Activated CD4-positive, alpha-beta memory T cell treated with anti-CD3 and anti-CD28 coated beads for 36 hours (primary cell): ENCODE measurements at places on chromosomes 5 and 9. TPM values are rescaled to one million over a fixed set of nuclear protein-coding genes. Genes with fewer than 3 reads are reported as not detected.

Gene DOK3
- total RNA-seq: 1.3 TPM

Gene PCDHB4
- not detected for total RNA-seq

Gene FBP2
- not detected for total RNA-seq

Gene NIM1K
- total RNA-seq: 1.00 TPM

Gene SET
- 592 TPM for total RNA-seq

Gene SLC45A2
- total RNA-seq: not detected

Gene PAEP
- not detected for total RNA-seq

Gene BTNL8
- not detected for total RNA-seq

Gene FAM78A
- total RNA-seq: 34.0 TPM

Gene PARP8
- 36.9 TPM for total RNA-seq

GRCh38 chr5:163190283-163190682 lies 247.1 kb upstream of the CCNG1 start:
- H3K4me1 ChIP-seq: no peaks in the 10 kb centered on the region
- no peaks in the 10 kb centered on the region for H3K27me3 ChIP-seq
- no peak overlapping the region for H3K27ac ChIP-seq
- H3K36me3 ChIP-seq: no peaks in the 10 kb centered on the region
- DNase-seq: no peak

- H3K27me3 ChIP-seq: no peaks in the 10 kb centered on the region
- no peak overlapping the region for H3K27ac ChIP-seq
- no peak for DNase-seq
- no peak overlapping the region for H3K4me3 ChIP-seq
- no peaks in the 10 kb centered on the region for H3K36me3 ChIP-seq
Observed at GRCh38 chr5:31161781-31162181, 31.7 kb upstream of the CDH6 start.

DNA sequence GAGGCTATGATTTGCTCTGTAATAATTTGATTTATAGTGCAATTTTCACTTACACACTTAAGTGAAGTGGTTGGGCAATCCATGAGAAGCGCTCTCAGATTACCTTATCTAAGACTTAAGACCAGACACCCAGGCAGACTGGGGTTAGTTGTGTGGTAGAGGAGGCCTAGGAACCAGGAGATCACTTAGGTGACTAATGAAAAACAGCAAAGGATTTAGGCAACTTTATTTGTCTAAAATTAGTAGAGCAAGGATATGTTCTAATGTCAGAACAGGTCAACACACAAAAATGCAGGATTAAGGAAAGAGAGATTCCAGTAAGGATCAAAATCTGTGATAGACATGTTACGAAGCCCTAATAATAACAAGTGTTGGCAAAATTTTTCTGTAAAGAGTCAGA lies 913.8 kb downstream of the TLE1 start:
- H3K36me3 ChIP-seq: no peaks in the 10 kb centered on the region
- no peaks in the 10 kb centered on the region for H3K27me3 ChIP-seq
- no peak overlapping the region for H3K4me3 ChIP-seq
- no peaks in the 10 kb centered on the region for H3K4me1 ChIP-seq
- H3K27ac ChIP-seq: no peak overlapping the region

DNA sequence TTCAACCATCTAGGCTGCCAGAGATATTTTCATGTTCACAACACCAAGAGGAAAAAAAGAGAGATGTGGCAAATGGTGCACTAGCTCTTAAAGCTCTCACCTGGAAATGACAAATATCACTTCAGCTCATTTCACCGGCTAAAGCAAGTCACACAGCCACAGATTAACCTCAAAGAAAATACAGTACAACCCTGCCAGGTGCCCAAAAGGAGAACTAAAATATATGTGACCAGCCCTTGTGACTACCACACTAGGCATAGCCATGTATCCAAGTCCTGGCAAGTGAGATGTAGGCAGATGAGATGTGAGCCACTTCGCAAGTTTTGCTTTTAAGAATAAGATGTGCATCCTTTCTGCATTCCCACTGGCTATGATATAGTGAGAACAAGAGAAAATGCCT lies 41.4 kb downstream of the AGTPBP1 start:
- H3K4me3 ChIP-seq: no peak overlapping the region
- no peaks in the 10 kb centered on the region for H3K27me3 ChIP-seq
- no peaks in the 10 kb centered on the region for H3K36me3 ChIP-seq
- no peak overlapping the region for H3K27ac ChIP-seq

- no peak overlapping the region for H3K4me3 ChIP-seq
- peaks cover 12% of the 10 kb centered on the region for H3K27me3 ChIP-seq
- no peak overlapping the region for H3K27ac ChIP-seq
- no peaks in the 10 kb centered on the region for H3K36me3 ChIP-seq
- no peak for DNase-seq
Observed at GRCh38 chr5:145872486-145872885, 328 bp downstream of the GRXCR2 start.

- no peak overlapping the region for H3K27ac ChIP-seq
- H3K4me1 ChIP-seq: peaks cover 8% of the 10 kb centered on the region
- H3K4me3 ChIP-seq: no peak overlapping the region
- DNase-seq: no peak
- no peaks in the 10 kb centered on the region for H3K36me3 ChIP-seq
Observed at GRCh38 chr5:33892620-33893137, 889 bp upstream of the ADAMTS12 start.

- H3K27me3 ChIP-seq: no peaks in the 10 kb centered on the region
- DNase-seq: no peak
- H3K4me1 ChIP-seq: no peaks in the 10 kb centered on the region
- no peaks in the 10 kb centered on the region for H3K36me3 ChIP-seq
- H3K27ac ChIP-seq: no peak overlapping the region
Observed at GRCh38 chr5:41156739-41157138, 56.6 kb downstream of the C6 start.

DNA sequence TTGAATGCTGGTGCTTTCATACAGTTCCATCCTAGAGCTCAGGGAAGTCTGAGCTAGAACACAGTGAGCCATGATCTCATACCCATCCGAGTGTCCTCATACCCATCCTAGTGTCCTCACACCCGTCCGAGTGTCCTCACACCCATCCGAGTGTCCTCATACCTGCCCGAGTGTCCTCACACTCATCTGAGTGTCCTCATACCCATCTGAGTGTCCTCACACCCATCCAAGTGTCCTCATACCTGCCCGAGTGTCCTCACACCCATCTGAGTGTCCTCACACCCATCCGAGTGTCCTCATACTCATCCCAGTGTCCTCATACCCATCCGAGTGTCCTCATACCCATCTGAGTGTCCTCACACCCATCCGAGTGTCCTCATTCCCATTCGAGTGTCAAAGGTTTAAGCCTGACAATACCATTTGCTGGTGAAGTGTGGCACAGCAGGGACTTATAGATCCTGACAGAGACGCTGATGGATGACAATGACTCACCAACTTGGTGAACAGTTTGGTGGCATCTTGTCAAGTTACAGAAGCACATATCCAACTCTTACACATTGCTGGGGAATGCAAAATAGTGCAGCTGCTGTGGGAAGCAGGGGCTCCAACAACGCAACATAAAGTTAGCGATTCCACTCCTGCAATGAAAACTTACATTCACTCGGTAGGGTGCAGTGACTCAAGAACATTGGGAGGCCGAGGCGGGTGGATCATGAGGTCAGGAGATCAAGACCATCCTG lies 77.0 kb upstream of the COL5A1 start:
- peaks cover 3% of the 10 kb centered on the region for H3K4me1 ChIP-seq
- no peak for DNase-seq
- H3K27me3 ChIP-seq: no peaks in the 10 kb centered on the region
- H3K36me3 ChIP-seq: no peaks in the 10 kb centered on the region

DNA sequence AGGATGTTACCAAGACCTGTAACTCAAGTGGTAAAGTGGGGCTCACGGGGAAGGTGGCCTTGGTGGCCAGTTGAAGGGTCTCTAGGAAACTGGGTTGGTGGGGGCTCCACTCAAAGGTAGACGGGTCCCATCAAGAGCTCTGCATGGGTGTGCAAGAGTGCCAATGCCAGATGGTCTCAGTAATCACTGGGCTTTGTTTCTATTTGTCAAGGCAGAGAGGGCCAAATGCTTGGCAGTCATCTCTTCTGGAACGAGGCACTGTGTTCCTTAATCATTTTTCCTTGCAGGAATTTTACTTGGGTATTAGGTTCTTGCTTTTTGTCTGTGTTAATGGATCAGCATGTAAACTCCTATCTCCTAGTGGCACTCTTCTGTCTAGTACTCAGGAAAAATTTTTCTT lies 220.8 kb downstream of the DIRAS2 start:
- no peak overlapping the region for H3K4me3 ChIP-seq
- no peaks in the 10 kb centered on the region for H3K4me1 ChIP-seq
- H3K27ac ChIP-seq: no peak overlapping the region
- no peaks in the 10 kb centered on the region for H3K27me3 ChIP-seq
- H3K36me3 ChIP-seq: no peaks in the 10 kb centered on the region

DNA sequence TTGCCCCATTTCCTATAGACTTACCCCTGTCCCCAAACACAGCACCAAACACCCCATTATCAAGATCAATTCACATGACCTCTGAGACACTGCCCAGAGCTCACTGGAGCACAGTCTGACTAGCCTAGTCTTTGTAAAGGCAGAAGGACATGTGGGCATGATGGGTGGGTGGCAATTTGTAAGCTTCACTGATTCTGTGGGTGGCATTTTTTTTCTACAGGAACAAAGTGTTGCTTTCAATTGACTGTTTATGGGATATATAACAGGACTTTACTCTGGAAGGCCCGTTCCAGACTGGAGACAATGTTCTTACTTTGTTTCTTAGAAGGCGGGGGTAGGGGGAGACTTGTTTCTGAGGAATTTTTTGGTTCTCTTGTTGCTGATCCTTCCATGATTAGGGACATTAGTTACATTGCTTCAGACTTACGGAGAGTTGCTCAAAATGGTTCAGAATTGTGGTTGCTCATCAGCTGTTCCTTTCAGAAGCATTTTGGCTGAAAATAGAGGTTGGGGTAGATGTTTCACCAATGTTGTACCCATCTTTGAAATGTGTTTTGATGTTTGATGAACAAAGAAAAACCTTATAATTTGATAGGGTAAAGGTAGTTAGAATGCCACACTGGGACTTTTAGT lies 20.2 kb downstream of the NNT start:
- no peak overlapping the region for H3K4me3 ChIP-seq
- no peak overlapping the region for H3K27ac ChIP-seq
- DNase-seq: no peak
- peaks cover 7% of the 10 kb centered on the region for H3K4me1 ChIP-seq

DNA sequence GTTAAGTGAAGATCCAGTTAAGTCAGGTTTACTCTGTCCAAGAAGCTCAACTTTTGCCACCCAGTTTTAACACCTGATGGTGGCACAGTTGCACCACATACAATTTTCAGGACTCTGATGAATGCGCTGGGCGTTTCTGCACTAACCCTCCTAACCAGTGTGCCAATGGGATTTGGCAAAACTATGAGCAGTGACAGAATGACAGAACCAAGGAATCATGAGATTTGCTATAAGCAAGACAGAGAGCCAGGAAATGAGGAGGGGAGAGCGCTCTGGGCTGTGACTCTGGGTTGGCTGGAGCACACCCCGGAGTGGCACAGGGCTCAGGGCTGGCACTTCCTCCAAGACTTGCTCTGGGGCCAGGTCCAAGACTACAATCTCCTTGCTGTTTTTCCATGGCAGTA lies 84.1 kb downstream of the SH3PXD2B start:
- DNase-seq: no peak
- no peak overlapping the region for H3K27ac ChIP-seq
- H3K4me1 ChIP-seq: no peaks in the 10 kb centered on the region

GRCh38 chr9:136796238-136796774 lies at the start of gene CCDC183:
Gene CCDC183, plus strand, starts transcription at chr9:136796338. Its CDS starts 60 bp downstream, at chr9:136796398.
- no peak within 1 kb of the TSS for H3K4me3 ChIP-seq
- H3K36me3 ChIP-seq: no peaks in the 10 kb centered on the region

GRCh38 chr9:129328355-129329042 lies 150.4 kb upstream of the IER5L start:
- DNase-seq: peak; percentile 44
- H3K27me3 ChIP-seq: no peaks in the 10 kb centered on the region
- no peak overlapping the region for H3K4me3 ChIP-seq
- H3K36me3 ChIP-seq: no peaks in the 10 kb centered on the region

DNA sequence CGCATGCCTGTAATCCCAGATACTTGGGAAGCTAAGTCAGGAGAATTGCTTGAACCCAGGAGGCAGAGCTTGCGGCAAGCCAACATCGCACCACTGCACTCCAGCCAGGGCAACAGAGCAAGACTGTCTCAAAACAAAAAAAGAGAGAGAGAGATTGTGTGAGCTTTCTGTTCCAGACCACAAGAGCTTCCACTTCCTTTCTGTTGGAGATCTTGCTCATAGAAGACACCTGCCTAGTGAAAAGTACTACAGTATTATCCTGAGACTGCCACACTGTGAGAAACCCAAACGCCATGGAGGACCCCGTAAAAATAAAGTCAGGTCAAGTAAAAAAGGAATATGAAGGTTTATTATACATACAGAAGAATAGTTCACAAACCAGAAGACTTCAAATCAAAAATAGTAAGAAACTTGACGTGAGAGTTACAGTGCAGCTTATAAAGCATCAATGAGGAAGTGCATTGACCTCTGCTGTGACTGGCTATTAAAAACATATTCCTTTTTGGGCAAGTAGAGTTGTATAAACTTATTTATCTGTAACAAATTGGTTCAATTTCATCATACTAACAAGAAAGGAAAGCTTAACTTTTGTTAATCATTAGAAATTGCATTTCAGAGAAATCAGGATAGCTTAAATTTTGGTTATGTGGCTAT lies 4.3 kb upstream of the EMB start:
- H3K27ac ChIP-seq: peak overlapping the region; percentile 67
- peaks cover 52% of the 10 kb centered on the region for H3K4me1 ChIP-seq
- DNase-seq: peak; percentile 46
- no peaks in the 10 kb centered on the region for H3K27me3 ChIP-seq

- no peak overlapping the region for H3K4me3 ChIP-seq
- no peak for DNase-seq
- H3K4me1 ChIP-seq: no peaks in the 10 kb centered on the region
- H3K36me3 ChIP-seq: no peaks in the 10 kb centered on the region
- no peaks in the 10 kb centered on the region for H3K27me3 ChIP-seq
Observed at GRCh38 chr9:22718653-22719052, 272.0 kb downstream of the DMRTA1 start.

GRCh38 chr9:91176426-91176825 lies 185.3 kb downstream of the AUH start:
- peak overlapping the region; percentile 89 for H3K27ac ChIP-seq
- no peak for DNase-seq
- H3K4me3 ChIP-seq: no peak overlapping the region
- no peaks in the 10 kb centered on the region for H3K27me3 ChIP-seq

- H3K4me3 ChIP-seq: no peak overlapping the region
- H3K27me3 ChIP-seq: no peaks in the 10 kb centered on the region
- peaks cover 56% of the 10 kb centered on the region for H3K36me3 ChIP-seq
- DNase-seq: no peak
- peaks cover 74% of the 10 kb centered on the region for H3K4me1 ChIP-seq
- H3K27ac ChIP-seq: no peak overlapping the region
Observed at GRCh38 chr5:135375040-135375793, 23.8 kb downstream of the MACROH2A1 start.

GRCh38 chr5:180808461-180809000 lies 5.9 kb upstream of the MGAT1 start:
- DNase-seq: no peak
- H3K36me3 ChIP-seq: peaks cover 11% of the 10 kb centered on the region
- peak overlapping the region; percentile 99 for H3K27ac ChIP-seq
- peaks cover 64% of the 10 kb centered on the region for H3K4me1 ChIP-seq
- H3K27me3 ChIP-seq: no peaks in the 10 kb centered on the region
- H3K4me3 ChIP-seq: peak overlapping the region; percentile 94

GRCh38 chr9:107630156-107630555 lies 140.6 kb upstream of the KLF4 start:
- no peak overlapping the region for H3K4me3 ChIP-seq
- no peaks in the 10 kb centered on the region for H3K36me3 ChIP-seq
- H3K4me1 ChIP-seq: no peaks in the 10 kb centered on the region
- H3K27ac ChIP-seq: no peak overlapping the region
